ENCODE measurements at places on chromosomes 2 and 18.

GRCh38 chr2:201260302-201260800 lies at the start of gene CASP8:
CASP8 (plus strand) TSS chr2:201260536; CDS start chr2:201266487, 5,951 bp downstream.
- no peak for DNase-seq

DNA sequence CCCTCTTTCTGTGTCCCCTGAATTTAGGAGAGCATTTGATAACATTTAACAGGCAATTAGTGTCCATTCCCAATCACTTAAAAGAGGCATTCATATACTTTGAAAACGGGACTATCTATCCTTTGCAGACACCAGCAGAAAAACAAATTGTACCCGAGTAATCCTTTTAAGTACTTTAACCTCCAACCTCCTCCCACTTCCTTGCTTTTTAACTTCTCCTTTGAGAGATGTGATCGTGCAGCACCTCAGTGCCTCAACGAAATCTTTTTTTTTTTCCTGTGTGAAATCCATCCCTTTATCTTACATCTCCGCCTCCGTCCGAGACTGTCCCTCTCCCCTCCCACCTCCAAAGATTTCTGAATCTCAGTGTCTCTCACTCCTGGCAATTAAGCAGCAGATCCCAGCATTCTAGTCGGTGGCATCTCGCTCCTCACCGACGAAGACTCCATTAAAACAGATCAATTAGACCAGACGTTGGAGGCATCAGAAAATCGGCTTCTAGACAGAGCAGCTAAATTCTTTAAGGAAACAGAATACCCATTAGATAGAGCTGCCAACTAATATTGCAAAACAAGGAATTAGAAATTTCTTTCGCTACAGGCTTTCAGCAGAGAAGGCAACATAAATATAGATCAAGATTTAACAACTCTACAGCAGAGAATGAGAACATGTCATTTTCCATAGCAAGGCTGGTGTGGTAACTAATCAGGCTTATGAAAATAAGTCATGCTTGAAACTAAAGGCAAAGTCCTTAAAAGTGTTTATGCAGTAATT lies 1.9 kb upstream of the TMEFF2 start:
- no peak for DNase-seq

GRCh38 chr2:175432021-175432420 lies 250.5 kb upstream of the ATP5MC3 start:
- no peak for DNase-seq

DNA sequence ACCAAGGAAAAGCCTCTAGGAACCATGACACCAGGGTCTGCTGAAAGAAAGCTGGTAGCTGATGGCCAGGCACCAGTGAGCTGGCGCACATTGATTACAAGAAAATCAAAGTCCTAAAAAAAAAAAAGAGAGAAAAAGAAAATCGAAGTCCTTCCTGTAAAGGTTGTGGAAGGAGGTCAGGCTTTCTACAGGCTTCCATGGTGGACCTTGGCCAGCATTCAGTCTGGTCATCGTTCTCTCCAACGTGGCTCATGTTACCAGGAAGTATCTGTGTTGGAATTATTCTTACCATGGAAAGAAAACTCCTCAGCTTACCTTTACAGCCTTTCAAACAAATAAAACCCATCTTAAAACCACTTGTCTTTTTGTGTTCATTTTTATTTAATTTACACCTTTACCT lies 65.6 kb downstream of the CYB5A start:
- DNase-seq = no peak

- no peak for DNase-seq
These were observed 93.9 kb downstream of the VWC2L start for GRCh38 chr2:214504599-214505376.

- DNase-seq = no peak
These were observed 172.7 kb upstream of the TRIB2 start for GRCh38 chr2:12543978-12544558.

DNA sequence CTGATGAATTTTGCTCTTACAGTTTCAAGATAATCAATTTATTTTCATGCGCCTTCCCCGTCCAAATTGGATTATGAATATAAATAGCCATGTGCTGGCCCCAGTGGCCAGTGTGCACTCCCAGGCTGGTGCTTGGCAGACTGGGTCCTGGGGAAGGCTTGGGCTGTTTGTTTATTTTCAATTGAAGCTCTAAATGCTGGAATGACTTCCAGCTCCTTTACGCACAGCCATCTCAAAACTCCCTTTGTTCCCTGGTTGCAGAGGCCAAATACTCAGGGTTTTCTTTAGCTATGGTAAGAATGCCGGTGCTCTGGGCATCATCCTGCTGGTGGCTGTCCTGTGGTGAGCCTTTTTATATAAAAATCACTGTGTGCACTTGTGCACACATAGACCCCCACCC lies 131.5 kb downstream of the PRKCE start:
- no peak for DNase-seq

GRCh38 chr2:206011795-206012194 lies 74.2 kb downstream of the INO80D start:
- no peak for DNase-seq

- peak; percentile 53 for DNase-seq
These were observed 125.9 kb downstream of the LYPD1 start for GRCh38 chr2:132544006-132544630.

DNA sequence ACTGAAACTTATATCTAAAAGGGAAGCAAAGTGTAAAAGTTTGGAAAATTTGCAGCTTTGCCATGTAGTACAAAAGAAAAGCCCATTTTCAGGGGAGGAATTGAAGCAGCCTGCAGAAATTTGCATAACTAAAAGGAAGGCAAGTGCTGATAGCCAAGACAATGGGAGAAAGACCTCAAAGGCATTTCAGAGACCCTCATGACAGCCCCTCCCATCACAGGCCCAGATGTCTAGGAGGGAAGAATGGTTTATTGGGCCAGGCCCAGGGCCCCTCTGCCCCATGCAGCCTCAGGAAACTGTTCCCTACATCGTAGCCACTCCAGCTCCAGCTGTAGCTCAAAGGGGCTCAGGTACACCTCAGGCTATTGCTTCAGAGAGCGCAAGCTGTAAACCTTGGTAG lies 14.4 kb upstream of the WDR75 start:
- DNase-seq = no peak

Measured in Caco-2 (cell line).